Testis (tissue), 5 donors: ENCODE measurements at places on chromosomes 13 and 19. TPM values are rescaled to one million over a fixed set of nuclear protein-coding genes. Genes with fewer than 3 reads are reported as not detected.

GRCh38 chr13:48121733-48122132 is 26.8 kb upstream of the MED4 start:
- no peak for DNase-seq

NCAN gene
- total RNA-seq, result 3.7 TPM

- DNase-seq, result no peak
These were observed 364.6 kb upstream of the SPRY2 start for GRCh38 chr13:80705371-80706163.

- DNase-seq, result no peak
These were observed 634.6 kb upstream of the ARGLU1 start for GRCh38 chr13:107202371-107203023.

DNA sequence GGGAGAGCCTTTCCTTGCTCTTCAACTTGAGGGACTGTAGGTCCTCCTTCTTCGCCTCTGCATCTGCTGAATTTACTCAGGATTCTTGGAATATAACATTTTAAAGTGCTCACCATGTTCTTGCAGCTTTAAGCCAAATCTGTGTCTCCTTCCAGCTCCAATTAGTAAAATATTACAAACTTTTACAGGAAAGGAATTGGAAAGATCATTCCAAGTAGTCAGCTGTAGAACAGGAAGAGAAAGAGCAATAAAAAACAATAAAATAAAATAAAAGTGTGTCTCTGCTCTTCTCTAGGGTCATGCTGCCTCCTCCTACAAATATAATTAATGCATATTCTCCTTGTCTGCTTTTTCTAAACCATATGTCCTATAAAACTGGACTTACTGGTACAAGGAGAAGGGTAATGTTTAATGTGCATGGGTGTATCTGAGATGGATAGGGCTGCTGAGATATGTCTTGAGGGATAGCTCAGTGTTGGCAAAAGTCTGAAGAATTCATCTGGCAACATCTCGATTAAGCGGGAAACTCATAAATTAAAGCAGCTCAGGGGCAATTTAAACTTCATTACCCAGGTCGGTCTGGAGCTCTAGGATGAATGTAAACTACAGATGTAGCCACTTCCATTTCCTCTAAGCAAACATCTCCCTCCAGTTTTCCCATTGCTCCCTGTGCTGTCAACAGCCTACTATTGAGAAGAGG is 25.0 kb downstream of the ENOX1 start:
- no peak for DNase-seq

GRCh38 chr19:16949496-16950023 is 60.8 kb downstream of the F2RL3 start:
- no peak for DNase-seq

LRFN3 gene
- 27.6 TPM for total RNA-seq

CATSPERD gene
- 9.3 TPM for total RNA-seq

GRCh38 chr13:112229445-112229844 is 146.7 kb upstream of the SPACA7 start:
- DNase-seq, result no peak

GRCh38 chr13:46609052-46609451 is 56.1 kb downstream of the LRCH1 start:
- no peak for DNase-seq

DNA sequence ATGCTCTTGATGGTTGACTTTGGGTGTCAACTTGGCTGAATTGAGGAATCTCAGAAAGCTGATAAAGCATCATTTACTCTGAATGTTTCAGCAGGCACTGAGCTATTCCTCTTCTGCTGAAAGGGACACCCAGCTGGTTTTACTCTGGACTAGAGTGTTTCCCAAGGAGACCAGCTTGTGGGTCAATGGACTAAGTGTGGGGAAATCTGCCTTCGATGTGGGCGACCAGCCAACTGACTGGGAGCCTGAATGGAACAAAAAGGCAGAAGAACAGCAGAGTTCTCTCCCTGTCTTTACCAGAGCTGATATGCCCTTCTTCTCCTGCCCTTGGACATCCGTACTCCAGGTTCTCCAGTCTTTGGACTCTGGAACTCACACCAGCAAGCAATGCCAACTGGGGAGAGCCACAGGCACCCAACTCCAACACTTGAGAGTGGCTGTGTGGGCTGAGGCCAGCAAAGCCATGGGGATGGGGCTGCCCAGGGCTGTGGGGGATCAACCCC is 32.2 kb downstream of the MRPL57 start:
- no peak for DNase-seq

GRCh38 chr19:38506723-38507550 is 73.4 kb downstream of the RYR1 start:
- DNase-seq, result peak; percentile 88

GRCh38 chr19:19054315-19054938 is 9.4 kb upstream of the SLC25A42 start:
- DNase-seq, result no peak

CEACAM1 gene
- 12.7 TPM for total RNA-seq

ADM5 gene
- total RNA-seq, result 2.9 TPM

OR7C1 gene
- total RNA-seq, result 2.5 TPM

DNA sequence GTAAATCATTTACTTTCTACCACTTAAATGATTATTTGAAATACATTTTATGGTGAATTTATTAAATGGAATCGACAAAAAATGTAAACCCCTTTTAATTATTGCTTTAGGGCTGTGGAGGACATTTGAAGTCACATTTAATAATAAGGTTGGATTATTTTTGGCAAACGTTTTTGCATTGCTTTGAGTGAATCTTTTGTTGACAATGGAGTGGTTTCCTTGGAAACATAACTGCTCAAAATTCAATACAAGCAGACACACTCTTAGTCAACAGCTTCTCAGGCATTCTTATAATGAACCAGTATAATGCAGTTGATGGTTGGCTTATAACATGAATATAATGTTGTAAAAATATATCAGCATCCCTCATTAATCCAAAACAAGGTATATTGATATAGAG is 104.7 kb downstream of the DCLK1 start:
- no peak for DNase-seq

KEAP1 gene
- total RNA-seq, result 61.0 TPM

SLC17A7 gene
- 2.2 TPM for total RNA-seq

DNA sequence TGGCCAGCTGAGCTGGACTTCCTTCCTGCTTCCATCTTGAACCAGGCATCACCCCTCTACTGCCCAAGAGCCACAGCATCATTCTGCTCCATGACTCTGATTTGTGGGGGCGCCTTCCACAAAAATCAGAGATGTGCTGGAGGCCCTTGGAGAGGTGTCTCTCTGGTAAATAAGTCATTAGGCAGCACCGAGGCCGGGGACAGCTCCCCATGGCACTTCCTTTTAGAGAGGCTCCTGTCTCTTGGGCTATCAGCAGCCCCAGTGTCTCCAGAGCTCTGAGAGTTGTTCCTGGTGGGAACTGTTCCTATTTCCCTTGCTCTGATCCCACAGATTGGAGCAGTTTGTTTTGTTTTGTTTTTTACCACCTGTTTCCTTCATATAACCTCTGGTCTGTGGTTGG is 19.9 kb downstream of the NWD1 start:
- no peak for DNase-seq

DNA sequence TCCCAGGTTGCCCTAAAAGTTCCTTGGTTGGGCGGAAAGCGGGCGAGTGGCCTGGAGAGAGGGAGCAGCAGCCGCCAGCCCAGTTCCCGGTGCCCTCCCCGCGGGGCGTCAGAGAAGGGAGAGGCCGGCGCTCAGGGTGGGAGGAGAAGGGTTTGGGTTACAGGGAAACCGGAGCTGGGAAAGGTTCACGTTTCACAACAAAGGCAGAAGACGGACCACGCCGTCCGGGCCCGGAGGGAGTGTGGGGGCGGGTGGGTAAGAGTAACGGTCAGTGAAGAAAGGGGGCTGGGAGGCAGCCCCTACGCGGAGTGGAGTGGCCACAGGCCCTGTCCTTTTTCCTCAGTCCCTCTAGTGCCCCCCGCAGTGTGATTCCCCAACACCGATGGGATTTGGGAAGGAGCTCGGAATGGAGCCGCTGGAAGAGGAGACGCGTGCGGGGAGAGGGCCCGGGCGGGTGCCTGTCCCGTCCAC is 1.6 kb downstream of the SIX5 start:
- DNase-seq, result peak; percentile 77

GARIN5A gene
- 120 TPM for total RNA-seq

DNA sequence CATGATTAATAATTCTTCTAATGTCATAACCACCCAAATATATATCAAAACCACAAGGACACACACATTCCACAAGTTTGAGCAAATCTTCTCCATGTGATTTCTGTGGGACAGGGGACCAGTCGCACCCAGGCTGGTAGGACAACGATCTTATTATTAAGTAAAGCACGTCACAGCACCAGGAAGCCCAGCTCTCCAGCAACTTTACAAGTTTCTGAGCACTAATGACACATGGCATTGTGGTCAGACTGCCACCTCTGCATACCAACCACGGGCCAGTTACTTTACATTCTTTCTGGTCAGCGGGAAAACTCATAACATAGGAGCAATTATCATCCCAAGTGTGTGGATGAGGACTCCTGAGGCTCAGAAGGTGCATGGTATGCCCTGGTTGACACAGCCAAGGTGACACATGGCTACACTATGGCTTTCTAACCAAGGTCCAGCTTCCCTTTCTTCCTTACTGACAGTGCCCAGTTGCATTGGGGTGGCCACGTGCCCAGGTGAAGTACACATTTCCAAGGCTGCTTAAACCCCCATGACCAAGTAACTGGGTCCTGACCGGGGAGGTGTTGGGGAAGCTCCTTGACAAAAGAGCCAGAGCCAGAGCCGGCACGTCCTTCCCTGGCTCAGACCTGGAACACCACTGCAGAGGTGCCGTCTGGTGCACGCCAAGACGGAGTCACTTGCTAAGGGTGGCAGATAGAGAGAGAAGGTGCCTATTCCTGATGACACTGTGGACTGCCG is 27.4 kb downstream of the LATS2 start:
- DNase-seq, result no peak

GRCh38 chr19:44401139-44402115 is at the start of gene ZNF285:
ZNF285 (minus strand) TSS chr19:44401608; CDS start chr19:44397213, 4,395 bp downstream.
- DNase-seq, result peak; percentile 96

DNA sequence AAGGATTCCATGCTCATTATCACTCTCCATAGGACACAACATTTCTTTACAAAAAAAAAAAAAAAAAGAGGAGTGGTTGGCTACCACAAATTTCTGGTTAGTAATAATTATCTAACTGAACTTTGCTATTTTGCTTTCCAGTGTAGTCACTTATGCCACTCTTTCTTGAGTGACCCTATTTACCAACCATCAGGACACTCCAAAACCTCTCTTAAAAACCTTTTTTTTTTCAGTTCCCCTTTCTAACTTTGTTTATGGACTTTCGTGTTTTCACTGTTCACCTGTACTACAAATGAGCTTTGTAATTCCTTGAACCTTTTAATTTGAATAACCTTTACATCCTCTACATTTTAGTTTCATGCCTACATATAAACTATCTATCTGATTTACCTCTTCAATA is 686.5 kb upstream of the PCDH9 start:
- DNase-seq, result no peak

RAB3A gene
- 2.8 TPM for total RNA-seq

GRCh38 chr19:18523841-18524240 is 2.0 kb upstream of the ELL start:
- DNase-seq, result no peak

DNA sequence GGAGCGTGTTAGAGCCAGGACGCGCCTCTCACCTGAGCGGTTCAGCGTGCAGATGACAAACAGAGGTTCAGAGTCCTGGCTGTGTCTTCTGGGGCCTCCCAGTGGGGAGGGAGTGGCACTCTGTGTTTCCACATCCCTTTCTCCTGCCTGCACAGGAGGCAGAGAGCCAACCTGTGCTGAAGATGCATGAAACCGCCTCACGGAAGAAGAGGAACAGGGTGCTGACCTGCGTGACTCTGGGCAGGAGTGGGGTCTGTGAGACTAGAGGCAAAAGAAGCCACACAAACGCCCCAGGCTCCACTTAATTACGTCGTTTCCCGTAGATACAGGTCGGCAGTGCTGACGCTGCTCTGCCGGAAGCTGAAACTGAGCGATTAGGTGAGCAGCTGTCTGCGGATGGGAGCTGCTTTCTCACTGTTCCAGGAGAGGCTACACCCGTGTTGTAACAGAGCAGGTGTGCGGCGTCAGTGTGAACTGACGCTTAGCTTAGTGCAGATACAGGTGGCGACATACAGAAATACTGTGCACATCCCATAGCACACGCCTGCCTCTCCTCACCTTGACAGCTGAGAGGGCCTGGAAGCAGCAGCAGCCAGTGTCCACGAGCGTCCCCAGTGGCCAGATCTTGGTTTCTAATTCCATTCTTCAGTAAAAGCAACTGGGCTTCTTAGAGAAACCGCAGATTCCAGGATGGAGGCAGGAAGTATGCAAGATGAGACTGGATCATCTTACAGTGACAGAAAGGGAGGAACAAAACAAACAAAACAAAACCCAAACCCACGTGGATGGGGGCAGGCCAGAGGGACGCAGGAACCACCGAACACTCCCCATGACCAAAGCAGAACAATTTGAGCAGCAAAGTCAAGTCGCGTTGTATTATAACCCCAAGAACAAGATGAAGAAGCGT is 37.7 kb upstream of the MCF2L start:
- DNase-seq, result no peak

GRCh38 chr13:34358811-34359513 is 541.0 kb downstream of the RFC3 start:
- DNase-seq, result peak; percentile 20

GRCh38 chr13:85806553-85807175 is 7.4 kb upstream of the SLITRK6 start:
- no peak for DNase-seq

HIF3A gene
- total RNA-seq, result 82.6 TPM

GRCh38 chr19:18725841-18726770 is 42.6 kb downstream of the CRTC1 start:
- peak; percentile 77 for DNase-seq

PABPC3 gene
- 24.0 TPM for total RNA-seq

- no peak for DNase-seq
These were observed 206.4 kb upstream of the SPRY2 start for GRCh38 chr13:80547341-80547740.
